ENCODE measurements at places on chromosomes 4 and X. TPM values are rescaled to one million over a fixed set of nuclear protein-coding genes. Genes with fewer than 3 reads are reported as not detected.

Gene CXCR3
- not detected for total RNA-seq

Gene TMEM35A
- 3.9 TPM for total RNA-seq

Gene IQSEC2
- total RNA-seq, result 23.3 TPM

Gene SSX2B
- not detected for total RNA-seq

Gene MGAT4D
- not detected for total RNA-seq

Gene ADGRG2
- 8.2 TPM for total RNA-seq

Gene PPEF2
- total RNA-seq, result 0.16 TPM

Gene FGB
- 2.3 TPM for total RNA-seq

Gene HSFX4
- total RNA-seq, result not detected

Gene ERCC6L
- total RNA-seq, result 19.8 TPM

Gene TBX22
- 1.0 TPM for total RNA-seq

Gene ERAS
- not detected for total RNA-seq

Gene RTL3
- not detected for total RNA-seq

Gene SUPT20HL2
- not detected for total RNA-seq

Gene TMEM129
- total RNA-seq, result 44.2 TPM

Gene PAGE4
- 0.82 TPM for total RNA-seq

Gene UGT2B7
- not detected for total RNA-seq

Gene RBM46
- total RNA-seq, result 4.2 TPM

Gene KLHL13
- total RNA-seq, result 5.9 TPM
